ENCODE measurements at places on chromosomes 16 and 17.
A peak's percentile ranks its signal among the peaks of the same experiment; 100 is the strongest.

GRCh38 chr16:67504031-67505021 lies 21.0 kb upstream of the AGRP start:
- DNase-seq, result no peak

GRCh38 chr17:72145962-72146361 lies 25.1 kb downstream of the SOX9 start:
- DNase-seq, result no peak

DNA sequence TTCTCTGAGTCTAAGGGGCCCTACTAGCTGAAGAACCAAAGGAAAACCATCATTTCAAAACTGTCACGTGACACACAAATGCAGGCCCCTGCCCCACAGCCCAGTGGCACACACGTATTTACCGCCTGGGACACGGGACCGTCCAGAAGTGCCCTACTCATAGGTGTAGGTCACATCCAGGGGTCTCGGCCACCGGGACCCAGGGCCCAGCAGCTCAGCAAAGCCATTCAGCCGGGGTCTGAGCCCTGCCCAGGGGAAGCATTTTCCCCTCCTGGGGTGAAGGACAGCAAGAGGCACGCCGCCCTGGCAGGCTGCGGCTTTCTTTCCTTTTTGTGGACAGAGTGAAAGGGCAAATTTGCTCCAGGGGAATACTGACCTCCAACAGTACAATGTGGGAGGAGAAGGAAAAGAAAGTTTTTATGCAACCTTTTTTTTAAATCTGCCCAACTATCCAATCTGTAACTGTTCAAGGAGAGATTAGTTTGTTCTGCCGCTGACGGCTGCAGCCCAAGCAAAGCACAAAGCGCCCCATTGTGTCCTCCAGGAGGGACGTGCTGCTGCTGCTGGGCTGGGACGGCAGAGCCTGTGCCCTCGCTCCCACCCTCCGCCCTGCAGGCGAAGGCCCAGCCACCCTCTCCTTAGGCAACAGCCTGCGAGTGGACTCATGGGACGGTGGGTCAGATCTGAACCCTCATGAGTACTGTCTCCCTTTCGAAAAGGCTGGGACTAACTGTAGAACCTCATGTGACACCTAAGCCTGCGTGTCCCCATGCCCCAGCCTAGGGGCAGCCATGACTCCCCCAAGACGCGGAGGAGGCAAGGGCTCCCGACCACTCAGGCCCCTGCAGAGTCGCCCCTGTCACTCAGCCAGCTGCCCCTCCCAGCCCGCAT lies 21.3 kb downstream of the SLC7A5 start:
- DNase-seq, result no peak

DNA sequence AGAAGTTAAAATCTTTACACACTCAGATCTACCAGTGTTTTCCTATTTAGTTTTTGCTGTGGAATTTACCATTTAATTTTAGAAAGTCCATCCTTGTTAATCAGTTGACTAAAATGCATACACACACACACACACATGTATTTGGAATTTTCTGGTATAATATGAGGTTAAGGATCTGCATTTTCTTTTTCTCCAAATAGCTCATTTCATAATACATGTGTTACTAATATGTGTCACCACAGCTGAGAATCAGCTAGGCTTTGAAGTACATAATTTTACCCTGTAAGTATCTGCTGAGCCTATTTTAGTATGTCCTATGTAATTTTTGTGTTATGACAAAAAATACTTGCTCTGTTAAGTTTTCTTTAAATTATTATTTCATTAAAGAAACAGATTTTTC lies 143.2 kb downstream of the PHKB start:
- DNase-seq, result no peak

- DNase-seq, result peak; percentile 89
Observed at GRCh38 chr17:39196808-39197291, 619 bp downstream of the CACNB1 start.

DNA sequence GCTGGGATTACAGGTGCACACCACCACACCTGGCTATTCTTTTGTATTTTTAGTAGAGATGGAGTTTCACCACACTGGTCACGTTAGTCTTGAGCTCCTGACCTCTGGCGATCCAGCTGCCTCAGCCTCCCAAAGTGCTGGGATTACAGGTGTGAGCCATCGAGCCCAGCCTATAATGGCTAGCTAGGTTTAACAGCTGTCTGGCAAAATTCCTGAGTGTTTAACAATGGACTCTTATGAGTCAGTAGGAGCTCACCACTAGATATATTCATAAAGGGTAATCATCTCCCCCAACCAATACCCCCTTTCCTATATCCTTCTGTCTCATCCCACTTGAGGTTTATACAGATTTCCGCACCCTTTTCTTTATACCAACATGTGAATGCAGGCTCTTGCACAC lies 91.5 kb upstream of the CDH13 start:
- no peak for DNase-seq

GRCh38 chr17:1470071-1470754 lies 14.2 kb upstream of the CRK start:
- DNase-seq, result no peak

GRCh38 chr16:57178196-57178595 lies 7.6 kb downstream of the PSME3IP1 start:
- DNase-seq, result no peak
